ENCODE measurements at places on chromosomes 11 and 22.

DNA sequence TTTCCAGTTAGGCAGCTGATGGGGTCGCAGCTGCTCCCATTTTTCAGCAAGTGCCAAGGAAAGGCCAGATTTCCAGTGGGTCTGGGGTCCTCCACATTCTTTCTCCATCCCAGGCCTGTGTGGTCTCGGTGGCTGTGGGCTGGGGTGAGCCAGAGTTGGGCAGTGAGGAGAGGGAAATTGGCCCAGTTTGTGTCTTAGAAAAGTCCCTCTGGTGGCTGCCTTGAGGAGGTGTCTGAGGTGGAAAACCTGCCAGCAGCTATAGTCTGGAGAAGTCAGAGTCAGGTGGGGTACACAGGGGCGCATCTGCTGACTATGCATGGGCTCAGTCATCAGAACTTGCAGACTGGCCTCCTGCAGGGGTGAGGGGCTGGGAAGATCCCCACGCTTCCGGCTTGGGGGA, 30.5 kb downstream of the MRGPRD start:
- no peak for DNase-seq

GRCh38 chr11:134879341-134879740, 467.3 kb upstream of the B3GAT1 start:
- no peak for DNase-seq

DNA sequence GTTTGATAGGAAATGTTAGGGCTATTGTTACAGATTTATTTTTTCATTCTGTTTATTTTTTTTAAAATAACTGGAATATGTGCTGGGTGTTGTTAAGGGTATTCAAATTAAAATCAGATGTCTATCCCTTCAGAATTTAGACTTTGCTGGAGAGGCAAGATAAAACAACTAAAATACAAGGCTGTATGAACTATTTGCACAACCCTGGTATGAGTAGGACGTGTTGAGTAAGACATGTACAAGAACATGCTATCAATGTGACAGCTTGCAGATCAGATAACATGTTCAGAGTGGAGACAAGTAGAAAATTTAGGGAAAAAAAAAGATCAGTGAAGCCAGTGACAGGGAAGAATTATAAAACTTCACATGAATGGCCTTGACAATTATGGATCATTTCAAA, 853.5 kb downstream of the METTL15 start:
- DNase-seq: no peak

DNA sequence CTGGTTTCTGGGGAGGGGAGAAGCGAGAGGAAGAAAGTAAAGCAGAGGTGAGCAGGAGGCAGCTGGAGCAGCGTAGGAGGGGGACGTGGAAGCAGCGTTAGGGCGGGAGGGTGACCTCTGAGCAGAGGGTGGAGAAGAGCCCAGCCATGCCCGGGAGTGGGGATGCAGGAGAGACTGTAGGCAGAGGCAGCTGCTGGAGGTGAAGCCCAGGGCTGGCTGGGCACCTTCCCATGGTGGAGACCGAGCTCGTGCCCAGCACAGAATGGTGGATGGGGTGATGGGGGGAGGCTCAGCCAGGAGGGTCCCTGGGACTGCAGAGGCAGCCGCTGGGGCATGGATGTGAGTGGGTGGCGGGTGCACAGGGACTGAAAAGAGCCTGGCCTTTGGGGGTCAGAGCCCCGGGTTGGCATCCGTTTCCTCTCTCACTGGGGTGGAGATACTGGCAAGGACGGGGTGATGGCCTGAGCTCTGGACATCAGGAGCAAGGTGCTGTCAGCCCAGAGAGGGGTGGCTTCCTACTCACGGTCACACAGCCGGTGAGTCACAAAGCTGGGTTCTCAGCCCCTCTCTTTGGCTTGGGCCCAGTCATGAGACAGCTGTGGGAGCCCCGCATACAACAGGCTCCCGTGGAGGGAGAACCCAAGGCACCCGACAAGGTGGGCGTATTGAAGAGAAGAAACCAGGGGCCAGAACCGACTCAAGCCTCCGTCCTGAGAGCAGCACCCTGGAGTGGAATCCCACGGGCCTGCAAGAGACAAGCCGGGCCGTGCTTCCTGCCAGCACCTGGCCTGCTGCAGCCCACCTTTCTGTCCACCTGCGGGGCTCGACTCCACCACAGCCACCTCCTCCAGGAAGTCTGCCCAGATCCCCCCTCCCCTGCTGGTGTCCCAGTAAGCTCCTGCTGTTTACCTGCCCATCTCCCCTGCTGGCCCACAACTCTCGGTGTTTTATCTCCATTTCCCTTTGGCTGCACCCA, 45.8 kb upstream of the FGF3 start:
- DNase-seq: no peak

- no peak for DNase-seq
Measured at GRCh38 chr11:130103296-130103814, 33.7 kb downstream of the APLP2 start.

- no peak for DNase-seq
Measured at GRCh38 chr22:39242595-39243438, 2.0 kb downstream of the PDGFB start.

- DNase-seq: no peak
Measured at GRCh38 chr22:34534101-34534500, 531.9 kb upstream of the ISX start.

DNA sequence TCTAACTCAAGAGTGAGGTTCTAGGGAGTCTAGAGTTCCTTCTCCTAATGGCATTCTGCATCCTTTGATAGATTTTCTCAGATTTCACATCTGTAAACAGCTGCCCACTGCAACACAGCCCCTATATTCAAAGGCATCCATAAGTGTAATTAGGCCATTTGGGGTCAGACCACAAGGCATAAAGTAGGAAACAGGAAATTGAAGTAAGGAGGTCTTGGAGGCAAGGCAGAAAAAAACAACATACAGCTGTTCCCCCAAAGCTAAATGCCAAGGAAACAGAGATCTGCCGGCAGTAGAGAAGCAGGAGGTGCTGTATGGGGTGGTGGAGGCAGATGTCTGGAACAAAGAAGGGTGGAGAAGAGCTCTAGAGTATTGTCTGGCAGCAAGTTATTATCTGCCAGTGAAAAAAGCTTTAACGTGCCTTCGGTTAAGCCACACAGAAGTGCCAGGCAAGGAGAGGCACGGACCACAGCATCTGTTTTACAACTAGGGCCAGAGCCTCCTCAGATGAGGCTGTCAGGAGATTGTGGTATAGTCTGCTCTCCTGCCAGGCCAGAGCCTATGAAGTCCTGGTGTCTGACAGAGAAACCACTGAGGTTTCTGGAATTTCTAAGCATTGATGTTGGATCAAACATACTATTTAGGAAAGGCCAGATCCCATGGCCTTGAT, 100.2 kb upstream of the CHRM4 start:
- DNase-seq: no peak

DNA sequence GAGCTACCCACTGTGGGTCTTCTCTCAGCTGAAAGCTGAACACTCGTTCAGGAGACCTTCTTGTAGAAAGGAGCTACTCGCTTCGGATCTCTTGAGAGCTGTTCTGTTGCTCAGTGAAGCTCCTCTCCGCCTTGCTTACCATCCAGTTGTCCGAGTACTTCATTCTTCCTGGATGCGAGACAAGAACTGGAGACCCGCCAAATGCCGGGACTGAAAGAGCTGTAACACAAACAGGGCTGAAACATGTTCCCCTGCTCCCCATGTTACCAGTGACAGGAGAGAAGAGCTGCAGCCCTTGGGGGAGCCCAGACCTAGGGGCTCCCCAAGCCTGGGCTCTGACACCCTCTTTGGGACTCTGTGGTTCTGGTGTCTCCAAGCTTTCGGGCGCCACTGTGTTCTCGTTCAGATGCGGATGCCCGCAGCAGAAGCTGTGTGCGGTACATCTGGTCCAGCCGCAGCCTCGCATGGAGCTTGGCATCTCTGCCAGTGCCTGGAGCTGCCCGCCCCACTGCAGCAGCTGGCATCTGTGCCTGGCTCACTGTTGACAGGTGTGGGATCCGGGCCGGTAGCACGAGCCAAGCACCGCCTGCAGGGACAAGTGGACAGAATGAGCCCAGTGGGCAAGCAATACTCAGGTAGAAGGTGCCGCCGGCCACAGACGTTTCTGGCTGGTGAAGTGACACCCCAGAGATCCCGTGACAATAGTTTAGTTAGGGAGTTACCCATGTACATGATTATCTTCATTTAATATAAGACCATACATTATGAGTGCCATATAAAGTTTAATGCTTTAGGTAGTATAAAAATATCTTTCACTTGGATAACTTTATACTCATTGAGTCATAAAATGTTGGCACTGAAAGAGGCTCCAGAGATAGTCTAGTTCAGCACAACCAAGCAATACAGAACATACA, 49.1 kb downstream of the EMSY start:
- no peak for DNase-seq

DNA sequence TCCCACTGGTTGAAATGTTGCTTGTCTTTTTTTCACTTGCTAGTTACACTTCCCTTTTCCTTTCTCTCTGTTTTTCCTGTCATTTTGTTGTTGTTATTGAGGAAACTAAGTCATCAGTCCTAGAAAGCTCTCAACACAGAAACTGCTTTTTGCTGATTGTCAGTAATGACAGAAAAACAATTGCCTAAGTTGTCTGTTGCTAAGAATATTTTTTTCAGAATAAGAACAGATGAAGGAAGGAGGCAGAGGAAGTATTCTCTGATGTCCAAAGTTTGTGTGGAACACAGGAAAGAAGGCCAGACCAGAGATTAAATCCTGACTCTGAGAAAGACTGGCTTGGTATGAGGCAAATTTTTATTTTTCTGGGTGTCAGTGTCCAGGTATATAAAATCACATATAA, 163.3 kb downstream of the CASP12 start:
- DNase-seq: no peak

DNA sequence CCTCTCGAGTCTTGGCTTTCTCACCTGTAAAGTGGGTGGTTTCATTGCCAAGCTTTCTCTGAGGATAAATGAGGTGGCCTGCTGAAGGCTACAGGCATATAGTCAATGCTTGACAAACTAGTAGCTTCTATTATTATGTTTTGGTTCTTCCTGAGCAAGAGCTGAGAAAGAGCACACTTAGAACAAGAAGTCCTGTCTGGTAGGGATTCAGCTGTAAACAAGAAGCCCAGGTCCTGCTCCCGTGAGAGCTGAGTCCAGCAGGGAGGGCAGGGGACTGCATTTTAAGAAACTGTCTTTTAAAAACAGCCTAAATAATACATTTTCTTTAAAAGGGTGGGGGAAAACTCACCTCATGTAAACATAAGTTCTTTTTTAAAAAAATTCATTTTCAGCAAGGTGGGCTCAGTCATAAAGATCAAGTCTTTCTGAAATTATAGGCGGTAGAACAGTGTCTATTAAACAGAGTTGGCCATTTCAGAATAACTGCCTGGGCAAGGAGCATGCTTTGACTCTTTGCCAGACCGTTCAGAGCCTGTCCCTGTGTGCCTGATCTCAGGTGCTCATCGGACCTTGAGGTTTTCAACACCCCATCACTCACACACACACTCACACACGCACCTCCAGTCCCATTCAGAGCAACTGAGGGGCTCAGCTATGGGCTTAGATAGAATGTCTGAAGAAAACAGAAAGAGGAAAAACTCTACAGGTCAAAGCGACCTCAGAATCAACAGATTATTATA, 29.2 kb upstream of the MYO18B start:
- no peak for DNase-seq

GRCh38 chr11:40323241-40323640, 1136.2 kb downstream of the LRRC4C start:
- DNase-seq: no peak

DNA sequence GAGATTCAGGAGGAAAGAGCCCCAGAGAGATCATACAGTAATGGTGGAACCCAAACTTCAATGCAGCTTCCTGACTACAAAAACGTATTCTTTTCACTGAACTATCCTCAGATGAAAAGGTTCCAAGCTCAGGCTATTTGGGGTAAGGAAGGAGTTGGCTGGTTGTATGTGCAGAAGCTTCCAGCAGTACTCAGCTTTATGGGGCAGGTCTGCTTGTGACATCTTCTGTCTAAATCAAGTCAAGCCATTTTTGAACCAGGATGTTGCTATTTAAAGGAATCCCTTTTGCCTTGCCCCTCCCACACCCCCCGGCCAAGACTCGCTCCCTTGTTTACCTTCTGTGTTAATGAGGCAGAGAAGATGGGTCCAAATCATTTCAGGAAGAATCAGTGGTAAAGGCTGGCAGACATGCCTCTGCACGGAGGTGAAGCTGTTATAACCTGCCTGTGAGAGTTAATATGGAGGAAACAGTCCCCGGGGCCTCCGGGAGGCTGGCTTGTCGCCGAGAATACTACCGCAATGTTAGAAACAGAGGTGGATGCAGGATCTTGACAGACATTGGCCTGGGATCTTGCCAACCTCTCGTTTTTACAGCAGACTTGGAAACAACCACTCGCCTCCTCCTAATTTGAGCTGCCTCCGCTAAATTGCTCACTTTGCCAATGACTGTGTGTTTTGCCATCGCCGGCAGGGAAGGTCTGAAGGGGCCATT, 45.4 kb downstream of the TIMP3 start:
- DNase-seq: no peak

Data from stimulated activated CD4-positive, alpha-beta T cell treated with anti-CD3 and anti-CD28 coated beads, Interleukin-1b, Interleukin-23, amount 100 ng/mL, for 48 hours (primary cell).